ENCODE measurements at places on chromosomes 13 and 19.

DNA sequence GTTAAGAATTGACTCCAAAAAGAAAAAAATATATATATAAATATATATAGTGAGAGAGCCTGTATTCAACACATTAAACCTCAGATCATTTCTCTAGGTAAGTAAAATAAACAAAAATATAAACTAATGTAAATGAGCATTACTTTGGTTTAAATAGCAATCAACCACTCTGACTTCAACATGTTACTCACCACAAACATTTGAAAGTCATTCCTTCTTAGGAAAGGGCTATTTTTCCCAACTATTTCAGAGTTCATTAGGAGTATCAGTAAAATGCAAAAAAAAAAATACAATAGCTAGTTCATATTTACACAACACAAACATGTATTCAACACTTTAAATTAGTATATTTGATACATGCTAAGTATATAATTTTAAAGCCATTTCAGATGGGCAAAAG is 40.5 kb downstream of the KLF12 start:
- no peak for DNase-seq

DNA sequence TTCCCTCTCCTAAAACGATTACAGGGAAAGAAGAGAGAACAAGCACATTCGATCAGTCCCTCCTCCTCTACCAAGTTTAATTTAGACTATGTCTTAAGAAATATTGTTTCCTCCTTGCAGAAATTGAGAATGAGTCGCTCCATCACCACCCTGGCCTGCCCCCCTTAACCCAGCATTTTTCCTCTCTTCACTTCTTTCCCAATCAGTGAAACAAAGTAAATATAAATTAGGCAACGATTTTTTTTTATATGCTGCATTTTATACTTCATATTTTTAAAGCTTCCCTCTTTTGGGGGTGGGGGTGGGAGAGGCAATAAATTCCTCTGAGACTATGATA is 300.0 kb downstream of the SPRY2 start:
- no peak for DNase-seq

DNA sequence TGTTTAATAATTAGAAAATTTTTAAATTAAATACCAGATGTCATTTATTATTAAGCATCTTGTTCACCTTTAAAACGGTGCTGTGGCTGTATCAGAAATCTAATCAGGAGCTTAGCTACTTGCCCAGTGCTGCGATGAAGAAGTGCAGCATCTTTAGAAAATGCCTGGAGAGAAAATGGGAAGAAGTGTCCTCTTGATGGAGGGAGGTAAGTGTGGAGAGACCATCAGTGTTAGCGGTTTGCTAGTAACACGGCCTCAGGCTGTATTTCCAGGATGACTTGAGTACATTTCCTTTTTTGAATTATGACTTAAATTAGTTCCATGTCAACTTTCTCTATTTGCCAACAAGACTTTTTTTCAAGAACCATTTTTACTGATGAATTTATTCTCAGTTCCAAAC is 74.1 kb downstream of the SHISA2 start:
- DNase-seq: no peak

- no peak for DNase-seq
Measured at GRCh38 chr19:27740396-27740795, 1472.6 kb downstream of the UQCRFS1 start.

GRCh38 chr13:102642475-102642874 is 45.7 kb downstream of the TPP2 start:
- peak; percentile 2 for DNase-seq

- no peak for DNase-seq
Measured at GRCh38 chr19:54535601-54536000, 33.0 kb downstream of the LAIR2 start.

- DNase-seq: no peak
Measured at GRCh38 chr13:84050536-84050935, 168.3 kb upstream of the SLITRK1 start.

- no peak for DNase-seq
Measured at GRCh38 chr19:7483720-7484201, 5.1 kb downstream of the PEX11G start.

DNA sequence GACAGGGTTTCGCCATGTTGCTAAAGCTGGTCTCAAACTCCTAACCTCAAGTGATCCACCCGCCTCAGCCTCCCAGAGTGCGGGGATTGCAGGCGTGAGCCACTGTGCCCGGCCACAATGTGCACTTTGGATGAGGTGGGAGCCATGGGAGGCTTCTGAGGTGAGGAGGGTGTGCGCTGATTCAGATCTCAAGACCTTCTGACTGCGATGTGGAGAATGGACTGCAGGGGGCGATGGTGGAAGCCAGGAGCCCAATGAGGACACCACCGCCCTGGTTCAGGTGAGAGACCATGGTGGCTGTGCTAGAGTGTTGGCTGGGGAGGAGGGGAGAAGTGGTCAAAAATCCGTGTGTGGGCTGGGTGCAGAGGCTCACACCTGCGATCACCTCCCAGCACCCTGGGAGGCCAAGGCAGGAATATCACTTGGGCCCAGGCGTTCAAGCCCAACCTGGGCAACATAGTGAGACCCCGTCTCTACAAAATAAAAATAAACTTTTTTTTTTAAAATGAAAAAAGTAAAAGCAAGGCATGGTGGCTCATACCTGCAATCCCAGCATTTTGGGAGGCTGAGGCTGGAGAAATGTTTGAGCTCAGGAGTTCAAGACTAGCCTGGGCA is 5.6 kb downstream of the INAFM1 start:
- no peak for DNase-seq

DNA sequence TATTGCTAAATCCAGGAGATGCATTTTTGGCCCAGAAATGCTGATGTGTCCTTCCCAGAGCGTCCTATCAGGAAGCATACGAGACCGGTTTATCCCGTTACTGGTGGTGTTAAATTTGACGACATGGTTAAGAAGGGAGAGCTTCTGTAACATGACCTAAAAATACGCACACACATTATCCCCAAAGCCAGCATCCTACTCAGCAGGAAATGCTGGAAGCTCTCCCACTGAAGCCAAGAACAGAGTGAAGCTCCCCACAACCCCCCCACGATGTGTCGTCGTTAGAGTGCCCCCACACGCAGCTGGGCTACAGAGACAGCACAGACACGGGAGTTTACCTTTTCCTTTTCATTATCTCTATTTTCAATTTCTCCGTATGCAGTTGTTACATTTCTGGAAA is 45.1 kb upstream of the MCF2L start:
- DNase-seq: no peak

GRCh38 chr19:13990085-13990484 is 16.0 kb downstream of the RFX1 start:
- DNase-seq: no peak

DNA sequence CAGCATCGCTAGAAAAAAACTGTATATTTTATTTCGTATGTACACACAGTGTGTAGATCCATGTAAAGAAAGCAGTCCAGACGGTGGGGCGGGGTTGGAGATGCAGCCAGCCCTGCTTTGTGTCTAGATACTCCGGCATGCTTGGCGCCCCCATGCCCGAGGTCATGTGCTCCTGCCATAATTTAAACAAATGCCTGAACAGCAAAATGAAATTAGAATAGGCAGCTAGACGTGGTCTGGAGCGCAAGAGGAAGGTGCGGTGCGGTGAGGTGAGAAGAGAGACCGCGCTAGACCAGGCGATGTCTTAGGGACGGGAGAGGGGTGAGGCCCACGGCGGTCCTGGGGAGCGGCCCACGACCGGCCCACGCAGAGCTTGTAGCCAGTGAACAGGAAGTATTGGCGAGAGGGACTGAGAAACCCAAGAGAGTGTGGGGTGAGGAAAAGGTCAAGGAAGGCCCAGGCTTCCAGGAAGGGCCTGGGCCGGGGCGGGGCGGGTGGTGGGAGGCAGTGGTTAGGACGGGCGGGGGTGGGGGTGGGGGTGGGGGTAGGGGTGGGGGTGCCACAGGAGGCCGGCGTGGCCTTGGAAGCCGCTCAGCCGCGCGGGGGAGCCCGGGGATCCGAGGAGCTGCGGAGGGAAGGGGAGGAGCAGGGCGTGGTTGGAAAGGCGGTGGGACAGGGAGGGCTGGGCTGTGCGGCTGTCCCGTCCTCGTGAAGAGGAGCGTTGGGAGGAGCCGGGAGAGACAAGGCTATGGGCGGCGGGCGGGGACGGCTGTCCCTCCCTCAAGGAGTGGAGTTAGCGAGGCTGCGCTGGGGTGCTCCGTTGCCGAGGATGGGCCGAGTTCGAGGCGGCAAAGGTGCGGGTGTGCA is 254.7 kb upstream of the SGCG start:
- DNase-seq: no peak

DNA sequence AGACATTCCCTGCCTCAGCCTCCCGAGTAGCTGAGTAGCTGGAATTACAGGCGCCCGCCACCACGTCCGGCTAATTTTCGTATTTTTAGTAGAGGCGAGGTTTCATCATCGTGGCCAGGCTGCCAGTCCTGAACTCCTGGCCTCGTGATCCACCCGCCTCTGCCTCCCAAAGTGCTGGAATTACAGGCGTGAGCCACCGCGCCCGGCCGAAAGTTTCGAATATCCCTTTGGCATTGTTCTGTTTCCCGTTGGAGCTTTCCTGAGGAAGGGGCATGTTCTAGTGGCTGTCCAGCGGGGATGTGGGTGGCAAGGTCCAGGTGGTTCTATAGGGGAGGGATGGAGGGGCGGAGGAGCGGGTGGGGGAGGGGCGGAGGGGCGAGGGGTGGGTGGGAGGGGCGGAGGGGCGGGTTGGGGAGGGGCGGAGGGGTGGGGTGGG is 2.1 kb upstream of the BSG start:
- no peak for DNase-seq

Data from anterior cingulate cortex (tissue), 58 donors.